ENCODE measurements at places on chromosomes 13 and 19.

DNA sequence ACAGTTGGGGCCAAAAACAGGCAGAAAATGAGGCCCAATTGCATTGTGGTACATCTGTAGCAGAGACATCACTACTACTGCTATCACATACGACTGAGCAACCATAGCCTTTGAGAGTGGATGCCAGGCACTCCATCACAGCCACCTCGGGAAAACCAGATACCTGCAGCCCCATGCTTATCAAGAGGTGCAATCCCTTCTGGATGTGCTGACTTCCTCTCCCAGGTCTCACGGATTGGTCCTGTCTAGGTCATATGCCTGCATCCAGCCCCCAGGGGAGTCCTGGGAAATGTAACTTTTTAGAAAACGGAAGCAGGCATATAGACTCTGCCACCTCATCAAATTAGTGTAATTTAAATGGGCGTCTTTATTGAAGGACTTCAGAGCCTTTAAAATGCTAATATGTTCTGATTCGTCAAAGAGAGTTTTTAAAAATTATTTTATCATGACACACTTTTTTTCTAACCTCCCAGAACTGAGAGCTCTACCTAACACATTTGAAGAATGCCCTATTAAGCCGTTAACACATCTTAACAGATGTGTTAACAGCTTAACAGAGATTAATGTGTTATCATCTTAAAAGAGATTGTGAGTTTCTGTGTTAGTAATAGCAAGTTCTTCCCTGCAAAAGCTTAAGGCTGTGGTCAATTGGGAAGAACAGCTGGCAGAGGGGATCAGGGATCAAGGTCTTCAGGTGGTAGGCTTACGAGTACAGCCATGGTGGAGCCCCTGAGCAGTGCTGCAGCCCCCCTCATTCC, 63.9 kb downstream of the DLEU7 start:
- DNase-seq, result no peak

DNA sequence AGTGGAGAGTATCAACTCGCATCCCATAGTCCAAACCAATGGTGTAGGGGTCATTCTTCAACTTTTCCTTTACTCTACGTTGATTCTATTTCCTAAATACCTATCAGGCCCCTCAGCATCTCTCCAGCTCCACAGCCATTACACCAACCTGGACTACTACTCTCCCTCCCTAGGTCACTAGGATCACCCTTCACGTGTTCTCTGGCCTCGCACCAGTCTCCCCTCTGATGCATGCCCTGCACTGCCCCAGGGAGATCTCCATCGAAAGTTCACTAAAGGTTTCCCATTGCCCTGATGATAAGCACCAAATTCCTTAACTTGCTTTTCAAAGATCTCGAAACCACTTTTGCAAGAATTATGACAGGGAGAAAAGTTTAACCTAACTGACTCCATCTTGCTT, 421.5 kb downstream of the TSHZ3 start:
- DNase-seq, result no peak

DNA sequence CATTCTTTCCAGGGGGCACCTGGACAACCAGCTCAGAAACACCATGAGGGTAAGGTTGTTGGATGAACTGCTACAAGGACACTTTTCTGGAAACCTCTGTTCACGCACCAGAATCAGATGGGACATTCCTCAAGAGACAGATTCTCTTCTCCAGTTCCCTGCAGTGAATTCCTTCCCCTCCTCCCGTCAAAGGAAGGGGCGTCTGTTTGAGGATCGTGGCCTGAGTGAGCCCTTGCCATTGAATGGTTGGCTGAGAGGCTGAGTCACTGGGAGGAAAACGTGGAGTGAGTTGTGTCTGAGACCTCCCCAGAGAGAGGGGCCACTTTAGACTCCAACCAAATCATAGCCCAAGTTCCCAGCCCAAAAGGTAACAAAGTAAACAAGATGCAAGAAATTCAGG, 79.4 kb upstream of the ZNF507 start:
- no peak for DNase-seq

- no peak for DNase-seq
Observed at GRCh38 chr13:99892196-99892613, 79.4 kb downstream of the ZIC5 start.

DNA sequence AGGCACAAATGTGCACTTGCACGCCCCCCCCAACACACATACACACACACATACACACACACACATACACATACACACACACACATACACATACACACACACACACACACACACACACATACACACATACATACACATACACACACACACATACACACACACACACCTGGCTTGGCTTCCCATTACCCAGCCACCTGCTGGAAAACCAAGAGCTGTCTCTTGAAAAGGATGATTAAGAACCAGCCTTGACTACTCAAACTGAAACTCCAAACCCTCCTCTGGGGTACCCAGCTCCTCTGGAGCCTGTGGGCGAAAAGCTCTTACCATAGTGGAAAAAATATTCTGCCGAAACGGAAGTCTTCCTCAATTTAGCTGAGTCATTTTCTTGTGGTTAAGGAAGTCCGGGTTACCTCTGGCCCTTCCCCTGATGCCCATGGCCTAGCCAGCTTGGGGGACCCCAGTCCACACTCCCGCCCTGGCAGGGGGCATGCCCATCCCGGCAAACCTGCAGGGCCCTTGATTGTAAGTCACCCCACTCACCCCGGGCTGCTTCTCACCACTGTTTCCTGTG, 21.9 kb downstream of the CEBPA start:
- peak; percentile 74 for DNase-seq
